Sigmoid colon (tissue), 7 donors: ENCODE measurements at places on chromosomes 1 and 21.

- no peak for DNase-seq
Observed at GRCh38 chr1:62746086-62746808, 37.7 kb upstream of the ATG4C start.

- peak; percentile 76 for DNase-seq
Observed at GRCh38 chr1:52142220-52143183, 613 bp downstream of the ZFYVE9 start.

DNA sequence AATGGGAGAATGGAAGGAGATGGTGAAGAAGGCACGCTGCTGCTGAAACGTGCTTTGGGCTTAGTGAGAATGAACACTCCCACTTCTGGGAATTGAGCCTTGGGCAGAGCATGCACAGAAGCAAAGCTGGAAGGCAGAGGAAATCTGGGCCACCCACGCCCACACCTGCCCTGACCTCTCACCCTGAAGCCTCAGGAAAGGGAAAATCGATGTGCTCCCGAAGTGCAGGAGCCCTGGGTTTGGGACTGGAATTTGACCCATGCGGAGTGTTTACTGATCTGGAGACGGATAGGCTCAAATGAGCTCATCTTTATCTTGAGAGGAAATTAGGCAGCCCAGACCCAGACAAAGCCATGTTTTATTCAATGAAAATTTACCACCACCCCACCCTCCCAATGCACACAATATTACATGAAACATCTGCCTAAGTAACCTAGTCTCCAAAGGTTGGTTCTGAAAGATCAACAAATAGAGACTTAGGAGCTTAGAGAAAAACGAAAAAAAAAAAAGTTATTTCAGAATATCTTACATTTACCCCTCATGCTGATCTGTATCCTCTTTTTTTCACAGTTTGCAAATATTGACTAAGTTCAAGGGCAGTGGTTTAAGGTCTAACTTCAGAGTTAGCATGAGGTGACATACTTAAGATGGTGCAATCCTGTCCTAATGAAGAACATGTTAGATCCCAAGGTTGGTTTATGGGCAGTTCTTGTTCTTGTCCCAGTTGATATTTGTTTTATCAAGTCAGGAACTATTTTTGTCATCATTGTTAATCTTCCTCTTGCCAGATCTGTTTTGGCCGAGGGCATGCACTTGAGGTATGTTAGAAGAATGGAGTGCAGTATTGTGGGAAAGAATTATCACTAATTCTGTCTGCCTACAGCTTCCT lies 63.0 kb downstream of the PROX1 start:
- no peak for DNase-seq

- DNase-seq = no peak
Observed at GRCh38 chr1:100785470-100786052, 66.0 kb downstream of the VCAM1 start.

DNA sequence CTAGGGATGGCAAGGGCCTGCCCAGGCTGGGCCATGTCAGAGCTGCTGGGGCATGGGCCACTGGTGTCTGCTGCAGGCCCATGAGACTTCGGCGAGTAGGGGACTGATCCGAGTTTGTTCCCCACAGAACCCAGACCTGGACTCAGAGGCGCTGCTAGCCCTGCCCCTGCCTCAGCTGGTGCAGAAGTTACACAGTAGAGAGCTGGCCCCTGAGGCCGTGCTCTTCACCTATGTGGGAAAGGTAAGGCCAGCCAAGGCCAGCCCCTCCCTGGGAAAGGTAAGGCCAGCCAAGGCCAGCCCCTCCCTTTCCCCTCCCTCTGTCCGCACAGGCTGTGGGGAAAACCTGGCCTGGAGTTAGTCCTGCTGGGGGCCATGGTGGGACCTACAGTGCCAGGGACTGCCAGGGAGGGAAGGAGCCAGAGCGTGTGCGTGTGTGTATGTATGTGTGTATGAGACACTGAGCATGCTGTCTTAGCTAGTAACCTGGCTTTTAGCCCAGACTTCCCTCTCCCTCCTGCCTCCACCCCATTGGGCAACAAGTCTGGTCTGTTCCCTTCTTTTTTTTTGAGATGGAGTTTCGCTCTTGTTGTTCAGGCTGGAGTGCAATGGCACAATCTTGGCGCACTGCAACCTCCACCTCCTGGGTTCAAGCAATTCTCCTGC lies 8.0 kb downstream of the FAAH start:
- peak; percentile 92 for DNase-seq

DNA sequence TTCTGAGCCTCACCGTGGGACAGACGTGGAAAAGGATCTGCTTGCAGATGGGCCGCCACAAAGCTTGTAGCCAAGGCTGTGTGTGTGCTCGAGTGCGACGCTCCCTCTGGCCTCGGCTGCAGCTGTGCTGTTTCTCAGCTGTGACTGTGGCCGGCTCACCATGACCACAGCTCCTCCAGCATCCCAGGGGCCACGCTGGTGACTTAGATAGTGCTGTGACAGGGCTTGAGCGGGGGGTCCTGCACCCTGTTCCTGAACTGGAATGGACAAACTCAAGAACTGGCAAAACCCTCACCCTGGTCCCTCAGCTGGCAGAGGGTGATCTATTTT lies 17.4 kb upstream of the ACTRT2 start:
- no peak for DNase-seq

DNA sequence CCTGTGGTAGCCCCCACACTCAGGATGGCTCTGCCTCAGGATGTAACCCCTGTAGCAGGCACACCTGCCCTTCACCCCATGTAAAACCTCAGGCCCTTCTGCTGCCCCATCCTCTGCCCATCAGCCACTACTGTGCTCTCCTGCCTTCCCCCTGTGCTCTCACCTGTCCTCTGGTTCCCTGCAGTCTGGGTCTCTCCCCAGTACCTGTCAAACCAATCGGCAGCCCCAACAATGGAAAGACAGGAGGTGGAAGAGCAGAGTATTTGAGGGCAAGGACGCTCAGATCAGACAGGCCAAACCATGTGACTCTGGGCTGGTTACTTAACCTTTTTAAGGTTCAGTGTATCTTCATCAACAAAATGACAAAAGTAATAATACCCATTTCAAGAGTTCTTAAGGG lies 30.9 kb downstream of the SMIM12 start:
- no peak for DNase-seq

DNA sequence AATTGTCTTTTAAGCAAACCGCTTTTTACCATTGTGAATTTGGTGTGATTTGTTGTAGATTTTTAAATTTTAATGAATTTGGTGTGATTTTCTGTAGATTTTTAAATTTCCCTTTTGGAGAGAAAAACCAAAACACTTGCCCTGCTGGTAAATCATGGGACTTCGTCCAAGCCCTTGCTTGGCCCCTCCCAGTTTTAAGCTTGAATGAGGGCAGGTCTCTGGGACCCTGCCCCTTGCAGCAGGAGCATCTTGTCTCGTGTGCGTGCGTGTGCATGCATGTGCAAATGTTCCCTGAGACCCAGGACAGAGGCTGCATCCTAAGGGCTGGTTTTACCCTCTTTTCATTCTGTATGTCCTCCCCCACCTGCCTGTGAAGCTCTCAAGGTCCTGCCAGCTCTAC lies 248.6 kb downstream of the GREM2 start:
- no peak for DNase-seq

DNA sequence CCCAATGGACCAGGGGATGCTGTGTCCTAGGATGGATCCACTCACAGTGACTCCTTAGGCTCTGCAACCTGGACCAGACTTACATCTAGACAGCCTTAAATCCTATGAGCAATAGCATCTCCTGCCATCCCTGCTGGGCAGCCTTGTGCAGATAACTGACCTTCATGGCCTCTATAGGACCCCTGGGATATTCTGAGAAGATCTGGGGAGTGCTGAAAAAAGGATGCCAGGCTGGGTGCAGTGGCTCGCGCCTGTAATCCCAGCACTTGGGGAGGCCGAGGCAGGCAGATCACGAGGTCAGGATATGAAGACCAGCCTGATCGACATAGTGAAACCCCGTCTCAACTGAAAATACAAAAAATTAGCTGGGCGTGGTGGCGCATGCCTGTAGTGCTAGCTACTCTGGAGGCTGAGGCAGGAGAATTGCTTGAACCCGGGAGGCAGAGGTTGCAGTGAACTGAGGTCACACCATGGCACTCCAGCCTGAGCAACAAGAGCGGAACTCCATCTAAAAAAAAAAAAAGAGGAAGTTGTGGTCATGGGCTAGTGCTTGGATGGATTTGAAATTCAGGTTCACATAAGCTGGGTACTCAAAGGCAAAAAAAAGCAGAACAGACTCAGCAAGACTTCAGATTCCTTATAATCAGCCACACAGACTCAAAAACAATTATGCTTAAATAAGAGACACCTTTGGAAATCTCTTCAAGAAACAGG lies 10.9 kb upstream of the SH2D1B start:
- DNase-seq = no peak

DNA sequence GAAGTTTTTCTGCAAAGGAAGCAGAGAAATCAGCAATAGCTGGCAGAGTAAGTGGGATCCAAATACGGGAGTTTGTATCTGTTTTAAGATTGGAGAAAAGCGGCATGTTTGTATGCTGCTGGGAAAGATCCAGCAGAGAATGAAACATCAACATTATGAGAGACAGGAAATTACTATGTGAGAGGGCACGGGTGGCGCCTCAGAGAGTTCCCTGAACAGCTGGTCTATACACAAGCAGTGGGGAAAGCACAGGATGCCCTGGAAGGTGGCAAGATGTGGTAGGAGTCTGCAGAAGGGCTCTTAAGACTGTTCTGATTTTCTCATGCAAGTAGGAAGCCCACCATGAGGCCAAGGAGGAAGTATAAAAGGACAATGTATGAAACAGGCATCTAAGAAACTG lies 130.4 kb downstream of the RERE start:
- no peak for DNase-seq

- DNase-seq = no peak
Observed at GRCh38 chr1:77415579-77415978, 133.8 kb downstream of the AK5 start.

DNA sequence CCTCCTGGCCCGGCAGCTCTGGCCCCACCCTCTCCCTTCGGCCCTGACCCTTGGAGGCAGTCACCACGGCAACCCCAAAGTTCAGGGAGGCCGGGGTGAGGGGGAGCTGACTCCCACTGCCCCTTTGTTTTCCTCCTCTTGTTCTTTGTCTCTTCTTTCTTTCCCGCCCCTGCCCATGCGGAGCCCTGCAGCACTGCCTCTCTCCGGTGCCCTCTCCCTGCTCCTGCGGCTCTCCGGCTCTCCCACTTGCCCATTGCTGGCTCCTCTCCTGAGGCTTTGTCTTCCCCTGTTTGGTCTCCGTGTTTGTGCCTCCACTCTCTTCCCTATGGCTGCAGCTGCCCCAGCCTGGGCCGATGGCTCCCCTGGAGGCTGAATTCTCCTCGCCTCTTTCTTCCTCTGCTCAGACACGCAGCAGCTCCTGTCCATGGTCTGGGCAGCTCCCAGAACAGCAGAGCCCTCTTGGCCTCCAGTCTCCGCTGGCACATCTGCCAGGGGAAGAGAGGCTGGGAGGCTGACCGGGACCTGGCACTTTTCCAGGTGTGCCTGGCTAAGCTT lies 5.8 kb downstream of the CELSR2 start:
- no peak for DNase-seq

GRCh38 chr1:80054129-80054528 lies 1047.6 kb upstream of the ADGRL4 start:
- peak; percentile 45 for DNase-seq

GRCh38 chr1:178796013-178796412 lies 71.0 kb downstream of the RALGPS2 start:
- DNase-seq = no peak

DNA sequence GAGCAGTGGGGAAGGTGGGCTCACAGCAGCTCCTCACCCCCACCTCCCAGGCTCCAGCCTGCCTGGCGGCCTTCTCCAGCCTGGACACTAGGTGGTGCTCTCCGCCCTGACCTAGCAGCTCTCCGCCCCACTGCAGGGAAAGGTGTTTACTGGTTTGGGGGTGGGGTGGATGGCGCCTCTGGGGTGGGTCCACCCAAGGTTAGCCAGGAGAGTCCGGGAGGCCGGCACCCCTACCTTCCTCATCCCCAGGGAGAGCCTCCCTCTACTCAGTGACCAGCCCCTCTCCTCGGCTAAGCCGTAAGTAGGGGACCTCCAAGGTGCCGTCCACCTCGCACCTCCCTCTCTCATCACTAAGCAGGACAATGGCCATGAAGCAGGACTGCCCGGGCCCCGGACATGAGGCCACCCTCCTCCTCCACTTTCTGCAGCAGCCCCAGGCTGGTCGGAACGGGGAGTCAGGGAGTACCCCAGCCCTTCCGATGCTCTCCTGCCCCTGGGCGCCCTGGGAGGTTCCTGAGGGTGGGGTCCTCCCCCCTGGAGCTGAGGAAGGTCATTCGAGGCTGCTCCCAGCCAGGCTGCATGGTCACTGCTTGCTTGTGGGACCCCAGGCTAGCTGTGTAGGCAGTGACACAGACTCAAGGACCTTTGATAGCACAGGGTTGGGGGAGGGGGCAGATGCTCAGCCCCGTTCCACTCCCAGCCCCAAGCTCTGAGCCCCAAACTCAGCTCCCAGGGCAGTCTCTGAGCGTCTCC lies 101.4 kb upstream of the VAMP3 start:
- no peak for DNase-seq

DNA sequence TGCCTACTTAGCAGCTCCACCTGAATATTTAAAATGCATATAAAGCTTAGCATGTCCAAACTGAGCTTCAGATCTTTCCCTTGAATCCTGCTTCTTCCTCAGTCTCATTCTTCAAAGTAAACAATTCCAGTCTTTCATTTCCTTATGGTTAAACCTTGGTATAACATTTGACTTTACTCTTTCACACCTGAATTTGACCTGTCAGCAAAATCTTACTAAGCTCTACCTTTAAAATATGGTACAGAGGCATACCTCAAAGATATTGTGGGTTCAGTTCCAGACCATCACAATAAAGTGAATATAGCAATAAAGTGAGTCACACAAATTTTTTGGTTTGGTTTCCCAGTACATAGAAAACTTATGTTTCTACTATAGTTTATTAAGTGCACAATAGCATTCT lies 42.5 kb upstream of the RNF11 start:
- DNase-seq = no peak

DNA sequence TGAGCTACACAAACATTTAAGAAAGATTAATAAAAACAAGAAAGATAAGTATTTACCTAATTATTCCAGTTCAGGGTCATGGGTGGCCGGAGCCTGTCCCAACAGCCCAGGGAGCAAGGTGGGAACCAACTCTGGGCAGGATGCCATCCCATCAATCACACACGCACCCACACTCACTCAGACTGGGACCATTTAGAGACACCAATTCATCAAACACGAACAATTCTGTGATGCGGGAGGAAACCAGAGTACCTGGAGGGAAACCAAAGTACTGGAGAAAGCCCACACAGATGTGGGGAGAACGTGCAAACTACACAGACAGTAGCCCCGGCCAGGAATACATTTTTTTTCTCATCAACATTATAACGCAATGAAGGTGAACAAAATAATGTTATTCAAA lies 16.2 kb downstream of the WASF2 start:
- DNase-seq = peak; percentile 39

GRCh38 chr1:233461847-233462246 lies 134.3 kb downstream of the MAP3K21 start:
- no peak for DNase-seq

GRCh38 chr1:4924356-4924755 lies 269.9 kb downstream of the AJAP1 start:
- no peak for DNase-seq

GRCh38 chr1:220290140-220290761 lies 18.0 kb upstream of the RAB3GAP2 start:
- DNase-seq = no peak

- DNase-seq = no peak
Observed at GRCh38 chr1:172906778-172907592, 143.8 kb downstream of the TNFSF18 start.

GRCh38 chr1:224506141-224506814 lies 71.7 kb upstream of the WDR26 start:
- DNase-seq = no peak
